ENCODE measurements at places on chromosomes 7 and 10. TPM values are rescaled to one million over a fixed set of nuclear protein-coding genes. Genes with fewer than 3 reads are reported as not detected.

Gene SFTPD
- total RNA-seq: not detected

Gene ADAMTS14
- not detected for total RNA-seq

Gene PNLIPRP2
- not detected for total RNA-seq

Gene PFKFB3
- total RNA-seq: 146 TPM

Gene AQP1
- 0.35 TPM for total RNA-seq

Gene MRC1
- 0.07 TPM for total RNA-seq

- H3K4me1 ChIP-seq: no peaks in the 10 kb centered on the region
- DNase-seq: no peak
- H3K27ac ChIP-seq: no peak overlapping the region
- no peak overlapping the region for H3K4me3 ChIP-seq
- peaks cover 7% of the 10 kb centered on the region for H3K27me3 ChIP-seq
- no peaks in the 10 kb centered on the region for H3K36me3 ChIP-seq
Measured at GRCh38 chr10:131399981-131400380, 88.5 kb upstream of the TCERG1L start.

- DNase-seq: no peak
- no peaks in the 10 kb centered on the region for H3K36me3 ChIP-seq
- H3K27ac ChIP-seq: no peak overlapping the region
- H3K4me3 ChIP-seq: no peak overlapping the region
- peaks cover 9% of the 10 kb centered on the region for H3K27me3 ChIP-seq
- peaks cover 5% of the 10 kb centered on the region for H3K4me1 ChIP-seq
Measured at GRCh38 chr7:51138123-51139085, 178.2 kb downstream of the COBL start.

DNA sequence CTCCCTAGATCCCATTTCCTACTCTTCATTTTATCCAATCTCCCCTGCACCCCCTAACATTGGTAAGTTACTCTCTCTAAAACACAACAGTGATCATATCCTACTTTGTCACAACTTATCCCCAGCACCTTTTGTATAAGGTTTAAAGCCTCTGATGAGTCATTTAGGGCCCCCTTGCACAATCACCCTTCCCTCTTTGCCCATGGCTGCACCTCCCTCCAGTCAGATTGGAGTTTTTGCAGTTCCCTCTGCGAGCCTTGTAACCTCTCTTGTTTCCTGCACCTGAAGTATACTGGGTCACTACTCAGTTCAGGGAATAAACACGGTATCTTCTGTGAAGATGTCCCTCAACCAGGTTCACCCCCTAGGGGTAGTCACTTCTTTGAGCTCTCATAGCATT lies 55.9 kb upstream of the ADRB1 start:
- H3K36me3 ChIP-seq: peaks cover 3% of the 10 kb centered on the region
- H3K27ac ChIP-seq: no peak overlapping the region
- peaks cover 31% of the 10 kb centered on the region for H3K27me3 ChIP-seq

DNA sequence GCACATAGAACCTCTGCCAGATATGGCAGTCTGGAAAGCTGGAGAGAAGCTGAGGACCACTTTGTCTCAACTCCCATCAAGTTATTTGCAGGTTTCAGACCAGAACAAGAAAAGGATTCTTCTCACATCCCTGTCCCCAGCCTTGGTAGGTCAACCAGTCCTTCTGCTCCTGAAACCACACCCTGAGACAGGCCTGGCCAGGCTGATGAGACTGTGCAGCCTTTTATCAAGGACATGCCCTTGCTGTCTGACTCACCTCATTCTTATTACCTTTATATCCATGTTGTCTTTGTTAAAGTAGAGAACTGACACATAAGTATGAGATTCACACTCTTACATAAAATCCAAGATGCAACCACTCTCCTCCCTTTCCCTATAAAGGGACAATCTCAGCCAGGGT lies 354.9 kb downstream of the PLXNA4 start:
- H3K36me3 ChIP-seq: no peaks in the 10 kb centered on the region
- DNase-seq: no peak
- H3K27ac ChIP-seq: no peak overlapping the region

- DNase-seq: peak; percentile 54
- peak overlapping the region; percentile 16 for H3K27ac ChIP-seq
- H3K4me1 ChIP-seq: peaks cover 14% of the 10 kb centered on the region
- no peak overlapping the region for H3K4me3 ChIP-seq
- no peaks in the 10 kb centered on the region for H3K27me3 ChIP-seq
Measured at GRCh38 chr10:128035557-128035973, 90.7 kb downstream of the MKI67 start.

DNA sequence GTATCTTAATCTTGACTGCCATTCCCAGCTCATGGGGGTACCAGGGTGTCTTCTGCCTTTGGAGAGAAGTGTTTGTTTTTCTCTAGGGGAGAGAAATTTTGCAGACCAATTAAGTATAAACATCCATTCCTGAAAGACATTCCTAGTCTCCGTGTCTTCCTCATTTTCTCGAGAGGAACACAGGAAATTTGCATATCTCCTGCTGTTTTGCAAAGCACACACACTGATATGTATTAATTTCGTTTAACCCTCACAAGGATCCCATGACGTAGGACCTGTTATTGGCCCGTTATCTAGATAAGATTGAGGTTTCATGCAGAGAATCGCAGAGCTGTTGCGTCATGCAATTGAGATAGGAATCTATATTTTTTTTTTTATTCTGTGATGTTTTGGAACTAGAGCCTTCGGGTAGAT lies 944 bp downstream of the RHBDD2 start:
- peaks cover 10% of the 10 kb centered on the region for H3K36me3 ChIP-seq
- H3K27me3 ChIP-seq: no peaks in the 10 kb centered on the region
- H3K4me1 ChIP-seq: peaks cover 25% of the 10 kb centered on the region
- DNase-seq: peak; percentile 27

DNA sequence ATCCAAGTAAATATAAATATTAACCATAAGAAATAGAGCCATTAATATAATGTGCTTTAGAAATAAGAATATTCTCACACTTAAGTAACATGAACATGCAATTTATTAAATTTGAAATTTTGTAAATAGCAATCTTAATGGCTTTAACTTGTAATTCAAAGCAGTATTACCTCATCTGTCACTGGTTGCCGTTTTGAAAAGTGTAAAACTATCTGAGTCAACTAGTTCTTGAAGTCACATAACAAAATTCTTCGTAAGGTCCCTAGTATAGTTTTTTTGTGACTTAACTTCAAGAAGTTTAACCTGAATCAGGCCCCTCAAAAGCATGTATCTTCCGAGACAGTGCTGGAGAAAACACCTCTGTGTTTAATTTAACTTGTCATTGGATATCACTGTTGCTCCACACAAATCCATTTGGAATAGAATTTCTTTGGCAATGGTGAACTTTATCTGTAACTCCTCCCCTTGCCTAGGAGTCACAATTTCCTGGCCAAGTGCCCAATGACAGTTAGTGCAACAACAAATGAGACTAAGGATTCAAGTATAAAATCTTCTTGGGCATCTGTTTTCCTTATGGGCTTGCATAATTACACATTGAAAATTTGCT lies 47.1 kb downstream of the NT5C2 start:
- H3K27ac ChIP-seq: no peak overlapping the region
- peaks cover 2% of the 10 kb centered on the region for H3K36me3 ChIP-seq
- no peaks in the 10 kb centered on the region for H3K27me3 ChIP-seq
- no peak for DNase-seq

DNA sequence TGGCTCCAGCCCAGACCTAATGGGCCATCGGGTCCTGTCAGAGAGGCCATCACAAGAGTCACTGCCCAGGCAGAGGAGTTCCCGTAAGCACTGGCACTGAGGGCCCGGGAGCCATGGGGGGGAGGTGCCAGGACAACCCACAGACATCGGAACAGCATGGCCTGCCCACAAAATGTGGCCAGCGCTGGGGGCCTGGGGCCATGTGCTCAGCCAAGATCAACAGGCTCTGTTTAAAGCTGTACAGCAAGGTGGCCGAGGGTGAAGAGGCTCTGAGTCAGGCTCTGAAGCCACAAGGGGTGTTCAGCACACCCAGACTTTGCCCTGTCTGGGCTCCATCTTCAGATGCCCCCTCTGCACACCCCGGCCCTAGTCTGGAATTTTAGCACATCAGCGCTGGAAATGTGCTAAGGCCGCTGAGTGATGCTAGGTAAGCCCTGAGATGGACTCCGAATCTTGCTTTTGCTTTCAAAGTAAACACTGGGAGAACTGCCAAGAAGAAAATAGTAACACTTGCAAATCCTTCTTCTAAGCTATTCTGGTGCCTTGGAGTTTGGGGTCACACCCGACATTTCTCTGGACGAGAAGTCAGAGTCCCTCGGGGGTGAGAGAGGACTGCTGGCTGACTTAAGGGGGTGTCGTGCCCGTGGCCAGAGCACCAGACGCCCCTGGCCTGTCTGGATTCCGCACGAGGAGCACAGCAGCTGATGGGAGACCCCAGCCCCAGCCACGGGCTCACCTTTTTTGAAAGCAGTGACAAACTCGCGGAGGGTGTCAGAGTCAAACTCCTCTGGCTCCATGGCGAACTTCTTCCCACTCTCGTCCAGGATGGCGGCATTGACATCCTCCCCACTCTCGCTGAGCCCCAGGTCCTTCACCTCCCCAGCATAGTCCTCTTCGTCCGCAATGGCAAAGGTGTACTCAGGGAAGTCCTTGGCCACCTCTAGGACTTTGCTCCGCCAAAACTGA lies 23.6 kb downstream of the PDIA4 start:
- H3K4me1 ChIP-seq: peaks cover 11% of the 10 kb centered on the region
- H3K36me3 ChIP-seq: peaks cover 4% of the 10 kb centered on the region
- H3K27me3 ChIP-seq: no peaks in the 10 kb centered on the region
- H3K27ac ChIP-seq: no peak overlapping the region

DNA sequence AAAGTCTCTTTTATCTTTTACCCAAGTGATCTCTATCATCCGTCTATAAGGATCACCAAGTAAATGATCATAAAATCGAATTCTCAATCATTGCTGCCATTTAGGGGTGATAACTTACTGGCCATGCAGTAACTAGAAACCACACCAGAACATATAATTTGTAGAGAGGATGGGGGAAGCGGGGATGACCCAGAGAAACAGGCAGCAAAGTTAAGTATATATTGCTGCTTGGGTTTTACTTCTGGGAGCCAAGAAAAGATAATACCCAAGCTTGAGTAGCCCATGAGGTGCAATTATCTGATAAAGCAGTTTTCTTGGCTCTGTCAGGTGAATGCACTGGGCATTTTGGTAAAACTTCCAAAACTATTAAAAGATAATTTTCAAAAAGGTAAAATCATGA lies 18.9 kb downstream of the EXOC6 start:
- H3K4me3 ChIP-seq: no peak overlapping the region
- no peak overlapping the region for H3K27ac ChIP-seq
- H3K36me3 ChIP-seq: no peaks in the 10 kb centered on the region
- peaks cover 12% of the 10 kb centered on the region for H3K4me1 ChIP-seq

DNA sequence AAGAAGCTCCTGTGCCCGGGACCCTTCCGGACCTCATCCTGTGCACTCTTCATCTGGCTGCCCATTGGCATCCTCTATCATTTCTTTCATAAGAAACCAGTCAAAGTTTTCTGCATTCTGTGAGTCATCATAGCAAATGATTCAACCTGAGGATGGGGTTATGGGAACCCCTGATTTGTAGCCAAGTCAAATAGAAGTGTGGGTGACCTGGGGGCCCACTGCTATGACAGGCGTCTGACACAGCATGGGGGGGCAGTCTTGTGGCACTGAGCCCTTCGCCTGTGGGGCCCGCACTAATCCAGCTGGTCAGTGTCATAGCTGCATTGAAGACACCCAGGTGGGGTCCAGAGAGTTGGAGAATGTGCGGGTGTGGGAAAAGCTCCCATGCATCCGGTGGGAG lies 230.4 kb downstream of the USP6NL start:
- no peaks in the 10 kb centered on the region for H3K27me3 ChIP-seq
- no peak overlapping the region for H3K27ac ChIP-seq
- H3K36me3 ChIP-seq: no peaks in the 10 kb centered on the region
- peaks cover 2% of the 10 kb centered on the region for H3K4me1 ChIP-seq

DNA sequence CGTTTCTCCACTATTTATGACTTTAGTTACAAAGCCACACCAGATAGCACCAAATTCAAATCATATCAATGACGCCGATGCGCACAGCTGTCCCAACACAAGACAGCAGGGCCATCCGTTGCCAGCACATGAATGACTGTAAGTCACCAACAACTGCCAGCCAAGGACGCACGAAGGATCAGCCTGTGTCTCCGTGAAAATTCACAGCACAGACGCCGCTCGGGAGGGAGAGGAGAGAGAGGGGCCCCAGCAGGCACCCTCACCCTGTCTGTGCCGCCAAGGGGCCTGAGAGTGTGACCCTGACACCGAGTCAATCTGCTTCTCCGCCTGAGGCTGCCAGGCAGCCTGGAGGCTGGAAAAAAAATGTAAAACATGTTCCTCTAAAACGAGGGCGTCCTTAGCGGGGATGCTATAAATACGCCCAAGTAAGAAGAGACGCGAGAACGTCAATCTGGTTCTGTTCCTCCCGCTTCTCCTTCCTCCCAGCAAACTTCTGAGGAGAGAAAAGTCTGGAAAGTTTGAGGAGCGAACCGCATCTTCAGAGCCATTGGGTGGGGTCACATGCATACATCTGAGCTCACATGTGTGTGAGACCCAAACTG lies 111.2 kb downstream of the PTPRN2 start:
- peaks cover 5% of the 10 kb centered on the region for H3K4me1 ChIP-seq
- no peak overlapping the region for H3K27ac ChIP-seq
- DNase-seq: no peak

GRCh38 chr10:113503930-113504329 lies 48.9 kb upstream of the HABP2 start:
- peaks cover 17% of the 10 kb centered on the region for H3K27me3 ChIP-seq
- H3K27ac ChIP-seq: no peak overlapping the region
- no peak overlapping the region for H3K4me3 ChIP-seq
- H3K36me3 ChIP-seq: no peaks in the 10 kb centered on the region
- H3K4me1 ChIP-seq: no peaks in the 10 kb centered on the region
- no peak for DNase-seq

DNA sequence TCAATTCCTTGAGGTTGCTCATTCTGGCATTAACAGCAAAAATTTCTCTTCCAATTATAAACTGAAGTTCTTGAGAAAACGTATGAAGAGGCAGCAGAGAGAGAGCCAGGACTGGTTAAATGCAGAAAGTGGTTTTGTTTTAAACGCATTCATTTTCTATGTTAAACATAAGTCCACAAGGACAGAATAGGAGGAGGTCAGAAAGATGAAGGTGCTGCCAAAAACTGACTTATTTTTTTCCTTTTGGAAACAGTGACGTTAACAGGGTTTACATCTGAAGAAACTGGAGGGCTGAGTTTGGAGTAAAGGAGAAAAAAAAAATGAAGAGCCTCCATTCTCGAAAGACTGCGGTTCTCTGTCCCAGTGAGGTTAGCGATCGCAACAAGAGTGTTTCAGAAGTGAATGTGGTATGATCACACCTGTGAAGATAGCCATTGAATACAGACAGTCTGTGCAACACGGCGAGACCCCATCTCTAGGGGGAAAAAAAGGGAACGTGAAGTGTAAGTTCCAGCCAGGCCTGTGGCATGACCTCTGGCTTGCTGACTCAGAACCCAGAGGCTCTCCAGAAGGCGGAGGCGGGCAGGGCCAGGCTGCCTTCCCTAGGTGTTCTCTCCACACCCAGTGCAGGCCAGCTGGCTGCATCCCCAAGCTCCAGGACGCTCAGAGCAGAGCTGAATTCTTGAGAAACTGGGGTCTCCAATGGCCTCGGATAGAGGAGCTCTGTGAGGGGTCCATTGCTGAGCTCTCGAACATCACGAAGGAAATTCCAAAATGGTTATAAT lies 84.0 kb downstream of the CHST15 start:
- H3K27me3 ChIP-seq: no peaks in the 10 kb centered on the region
- H3K27ac ChIP-seq: no peak overlapping the region
- H3K4me1 ChIP-seq: no peaks in the 10 kb centered on the region
- no peaks in the 10 kb centered on the region for H3K36me3 ChIP-seq
- DNase-seq: no peak
